ENCODE measurements at places on chromosomes 5 and 9. TPM values are rescaled to one million over a fixed set of nuclear protein-coding genes. Genes with fewer than 3 reads are reported as not detected.

DNA sequence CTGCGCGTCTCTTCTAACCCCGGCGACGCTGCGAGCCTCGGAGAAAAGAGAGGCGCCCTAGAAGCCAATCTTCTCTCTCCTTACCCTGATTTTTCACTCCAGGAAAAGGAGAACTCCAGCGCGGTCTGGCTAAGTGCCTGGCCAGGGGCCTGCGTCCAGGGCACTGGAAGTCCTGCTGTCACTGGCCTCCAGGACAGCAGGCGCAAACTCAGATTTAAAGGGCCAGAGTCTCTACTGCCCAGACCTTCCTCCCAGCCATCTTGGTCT lies 553 bp upstream of the FOXB2 start:
- no peak for DNase-seq

GRCh38 chr9:126720036-126720435 lies 84.8 kb upstream of the ZBTB43 start:
- no peak for DNase-seq

DNA sequence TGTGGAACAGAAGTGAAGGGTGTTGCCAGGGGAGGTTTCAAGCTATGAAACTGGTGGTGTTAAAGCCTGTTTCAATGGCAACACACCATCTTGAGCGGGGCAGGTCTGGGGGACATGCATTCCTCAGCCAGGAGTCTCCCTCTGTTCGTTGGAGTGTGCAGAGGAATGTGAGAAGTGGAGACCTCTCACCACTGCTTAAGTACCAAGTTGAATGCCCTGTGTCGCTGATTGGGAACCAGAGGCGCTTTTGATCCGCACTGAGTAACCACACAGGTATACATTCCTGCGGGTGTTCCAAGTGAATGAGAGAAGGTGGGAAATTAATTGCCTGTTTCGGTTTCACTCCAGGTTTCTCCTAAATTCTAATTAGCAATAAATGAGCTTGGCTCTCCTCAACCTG lies 99.4 kb downstream of the LIX1 start:
- no peak for DNase-seq

DNA sequence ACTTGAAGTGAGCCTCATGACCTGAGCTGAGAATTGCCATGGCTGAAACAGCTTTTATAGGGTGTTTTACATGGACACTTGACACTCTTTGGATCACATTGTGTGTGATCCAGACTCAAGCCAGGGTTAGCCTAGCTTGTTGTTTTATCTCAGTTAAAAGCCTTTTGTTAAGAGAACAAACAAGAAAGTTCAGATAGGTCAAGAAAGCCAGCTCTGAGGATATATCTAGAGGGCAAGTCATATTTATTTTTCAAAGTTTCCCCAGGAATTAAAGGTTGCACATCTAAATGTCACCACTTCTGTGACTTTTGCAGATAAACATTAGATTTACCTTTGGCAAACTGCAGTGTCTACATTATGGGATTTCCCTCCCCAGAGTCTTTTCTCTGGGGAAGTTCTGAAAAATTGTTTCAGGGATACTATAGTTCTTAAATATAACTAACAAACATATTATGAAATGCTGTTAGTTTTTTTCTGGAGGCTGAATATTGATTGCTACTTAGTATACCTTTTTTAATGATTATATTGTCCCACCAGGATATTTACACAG lies 134.5 kb downstream of the C9orf152 start:
- DNase-seq: no peak

GRCh38 chr5:140168371-140168770 lies 6.6 kb upstream of the CYSTM1 start:
- no peak for DNase-seq

- no peak for DNase-seq
Observed at GRCh38 chr5:77083088-77083487, 4.0 kb downstream of the ZBED3 start.

Gene ZNG1A
- 20.5 TPM for total RNA-seq

Data from mucosa of gallbladder (tissue), 1 donor.